ENCODE measurements at places on chromosomes 13 and 19.

GRCh38 chr13:30113983-30114570, 193.3 kb downstream of the KATNAL1 start:
- DNase-seq: no peak

- DNase-seq: no peak
Observed at GRCh38 chr13:77729502-77730221, 32.2 kb downstream of the SLAIN1 start.

- no peak for DNase-seq
Observed at GRCh38 chr19:1224847-1225246, 13.0 kb downstream of the CBARP start.

DNA sequence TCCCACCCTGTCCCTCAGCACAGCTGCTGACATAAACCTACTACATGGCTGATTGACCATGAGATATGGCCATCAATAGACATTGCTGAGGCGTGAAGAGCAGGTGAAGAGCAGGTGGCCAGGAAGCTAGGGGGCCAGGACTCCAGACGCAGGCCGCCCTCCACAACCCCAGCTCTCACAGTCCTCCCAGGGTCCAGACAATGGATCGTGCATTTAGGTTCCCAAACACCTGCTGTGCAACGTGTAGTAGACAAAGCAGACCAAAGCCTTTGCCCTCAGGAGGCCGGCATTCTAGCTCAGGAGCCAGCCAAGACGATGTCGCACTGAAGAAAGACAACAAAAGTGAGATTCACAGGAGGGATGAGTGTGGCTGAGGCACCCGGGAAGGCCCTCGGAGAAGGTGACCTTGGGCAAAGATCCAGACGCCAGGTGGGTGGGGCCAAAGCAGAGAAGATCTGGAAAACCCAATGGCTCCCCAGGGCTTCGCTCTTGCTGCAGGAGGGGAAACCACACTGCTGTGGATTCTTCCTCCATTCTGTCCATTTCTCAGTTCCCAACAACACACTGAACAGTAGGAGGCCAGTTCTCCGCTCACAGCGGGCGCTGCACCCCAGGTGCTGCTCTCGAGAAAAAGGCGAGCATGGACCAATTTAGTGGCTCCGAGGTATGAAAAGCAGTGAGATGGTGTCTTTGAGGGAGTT, 1.4 kb downstream of the FFAR1 start:
- DNase-seq: no peak

GRCh38 chr19:14028901-14029300, 953 bp downstream of the RLN3 start:
- no peak for DNase-seq

DNA sequence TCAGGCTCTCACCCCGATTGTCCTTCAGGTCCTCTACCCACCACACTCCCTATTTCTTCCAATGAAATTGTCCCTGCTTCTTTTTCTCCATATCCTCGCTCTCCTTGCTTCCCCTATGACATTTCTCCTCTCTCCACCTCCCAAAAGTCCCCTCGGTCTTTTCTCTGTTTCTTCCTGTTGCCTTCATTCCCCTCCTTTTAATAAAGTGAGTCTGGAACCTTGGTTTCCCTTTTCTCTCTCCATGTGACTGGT, 676 bp upstream of the ZNF574 start:
- no peak for DNase-seq

- no peak for DNase-seq
Observed at GRCh38 chr19:10450191-10450852, 30.0 kb downstream of the PDE4A start.

DNA sequence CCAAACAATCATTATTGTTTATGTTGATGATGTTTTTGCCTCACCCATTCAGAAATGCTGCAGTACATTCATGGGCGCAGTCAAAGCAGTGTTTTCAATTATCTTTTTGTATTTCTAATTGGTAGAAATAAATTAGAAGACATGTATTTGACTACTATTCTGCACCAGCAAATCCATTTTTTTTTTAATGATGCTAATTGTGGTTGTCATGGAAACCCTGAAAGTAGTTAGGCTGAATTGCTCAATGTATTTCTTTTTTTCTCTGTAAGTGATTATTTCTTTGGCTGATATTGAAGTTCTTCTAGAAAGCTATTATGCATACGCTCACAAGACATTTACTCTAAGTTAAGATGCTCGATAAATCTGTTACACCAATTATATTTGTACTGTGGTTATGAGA, 101.2 kb downstream of the RFC3 start:
- no peak for DNase-seq

- no peak for DNase-seq
Observed at GRCh38 chr13:39371706-39372105, 231.3 kb downstream of the LHFPL6 start.
